ENCODE measurements at places on chromosomes 12 and 14.

- DNase-seq: no peak
These were observed 12.2 kb downstream of the POLR3B start for GRCh38 chr12:106369624-106370346.

DNA sequence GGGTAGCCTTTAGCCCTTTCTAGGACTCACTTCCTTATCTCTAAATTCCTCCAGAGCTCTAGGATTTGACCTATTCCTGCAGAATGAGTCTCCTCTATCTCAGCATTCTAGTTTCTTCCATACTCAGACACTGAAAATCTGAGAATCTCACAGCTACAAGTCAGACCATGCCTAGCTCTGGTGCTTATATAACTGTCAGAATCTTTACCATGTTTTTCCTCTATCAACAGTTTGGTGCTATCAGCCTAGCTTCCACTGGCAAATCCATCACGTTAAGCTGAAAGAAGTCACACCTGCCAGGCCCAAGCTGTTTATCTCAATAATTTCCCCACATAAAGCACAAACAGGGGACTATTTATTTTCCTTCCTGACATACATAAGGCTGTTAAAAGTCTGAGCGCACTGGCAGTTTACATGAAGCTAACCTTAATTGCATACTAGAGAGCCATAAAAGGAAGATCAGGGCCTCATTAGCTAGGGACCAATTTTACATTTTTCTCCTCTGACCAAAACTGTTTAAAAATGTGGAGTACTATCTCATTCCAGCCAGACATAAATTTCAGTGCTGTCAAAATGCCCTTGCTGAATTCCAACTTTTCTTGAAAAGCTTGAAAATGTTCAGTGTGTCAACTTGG, 270.5 kb downstream of the C12orf75 start:
- no peak for DNase-seq

DNA sequence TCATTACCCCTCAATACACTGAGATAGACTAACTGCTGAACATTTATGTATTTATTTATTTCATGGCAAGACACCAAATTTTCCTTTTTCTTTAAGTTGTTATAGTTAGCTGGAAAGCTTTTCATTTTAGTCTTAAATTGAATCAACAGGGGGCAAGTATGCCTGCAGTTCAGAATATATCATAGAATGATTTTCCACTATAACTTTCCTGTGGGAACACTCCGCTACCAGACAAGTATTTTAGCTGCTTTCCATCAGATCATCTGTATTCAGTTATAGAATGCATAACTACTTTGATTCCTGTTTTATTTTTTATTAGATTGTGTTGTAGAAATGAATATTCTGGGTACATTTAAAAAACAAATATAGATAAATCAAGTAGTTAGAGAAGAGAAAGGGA, 102.0 kb downstream of the SLC6A15 start:
- no peak for DNase-seq

GRCh38 chr14:58919217-58919616, 269.2 kb upstream of the DAAM1 start:
- DNase-seq: no peak

DNA sequence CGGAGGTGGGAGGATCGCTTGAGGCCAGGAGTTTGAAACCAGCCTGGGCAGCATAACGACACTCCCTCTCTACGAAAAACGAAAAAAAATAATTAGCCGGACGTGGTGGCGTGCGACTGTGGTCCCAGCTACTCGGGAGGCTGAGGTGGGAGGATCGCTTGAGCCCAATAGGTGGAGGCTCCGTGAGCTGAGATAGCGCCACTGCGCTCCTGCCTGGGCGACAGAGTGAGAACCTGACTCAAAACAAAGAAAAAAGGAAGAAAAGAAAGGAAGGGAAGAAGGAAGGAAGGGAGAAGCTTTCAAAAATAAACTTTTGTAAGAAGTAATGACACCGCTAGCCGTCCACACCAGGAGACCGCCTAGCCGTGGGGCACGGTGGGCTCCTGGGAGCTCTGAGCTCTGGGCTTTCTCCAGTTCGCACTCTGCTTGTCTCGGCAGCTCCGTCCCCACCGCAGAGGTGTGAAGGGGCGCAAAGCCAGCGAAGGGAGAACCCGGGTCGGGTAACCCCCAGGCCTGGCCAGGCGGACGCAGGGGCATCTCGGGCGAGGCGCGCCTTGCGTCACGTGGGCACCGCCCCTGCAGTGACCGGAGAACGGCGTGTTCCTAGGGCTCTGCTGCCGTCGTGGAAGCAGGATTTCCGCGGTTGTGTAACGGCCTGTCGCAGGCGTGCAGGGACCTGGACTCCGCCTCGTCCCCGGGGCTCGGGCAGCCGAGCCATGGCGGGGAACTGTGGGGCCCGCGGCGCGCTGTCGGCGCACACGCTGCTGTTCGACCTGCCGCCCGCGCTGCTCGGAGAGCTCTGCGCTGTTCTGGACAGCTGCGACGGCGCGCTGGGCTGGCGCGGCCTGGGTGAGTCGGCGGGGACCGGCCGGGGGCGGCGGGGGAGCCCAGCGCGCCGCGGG, at the start of gene IRAK3:
IRAK3 (plus strand) TSS at position 631 of the 902 bp plus-strand sequence; CDS start at position 717, 86 bp downstream.
- peak; percentile 85 for DNase-seq

DNA sequence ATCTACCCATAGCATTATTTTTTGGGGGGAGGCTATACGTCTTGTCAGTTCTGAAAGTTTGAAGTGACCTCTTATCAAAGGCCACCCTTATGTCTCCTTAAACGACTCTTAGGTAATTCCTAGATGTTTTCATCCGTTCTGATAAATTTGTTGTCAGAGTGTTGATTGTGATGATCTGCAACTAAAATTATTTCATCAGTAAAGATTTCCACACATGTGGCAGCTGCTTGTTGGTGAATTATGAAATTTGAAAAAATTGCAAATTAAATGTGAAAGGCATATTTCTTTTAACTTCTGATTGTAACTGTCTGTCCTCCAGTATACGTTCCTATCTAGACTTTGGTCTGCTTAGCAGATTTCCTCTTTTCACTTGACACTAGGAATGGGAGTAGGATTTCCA, 1.4 kb downstream of the ADIPOR2 start:
- DNase-seq: no peak

- DNase-seq: no peak
These were observed 56.3 kb downstream of the FGD4 start for GRCh38 chr12:32455607-32456071.

- peak; percentile 3 for DNase-seq
These were observed 1089.1 kb downstream of the SLC6A15 start for GRCh38 chr12:83823386-83824045.

DNA sequence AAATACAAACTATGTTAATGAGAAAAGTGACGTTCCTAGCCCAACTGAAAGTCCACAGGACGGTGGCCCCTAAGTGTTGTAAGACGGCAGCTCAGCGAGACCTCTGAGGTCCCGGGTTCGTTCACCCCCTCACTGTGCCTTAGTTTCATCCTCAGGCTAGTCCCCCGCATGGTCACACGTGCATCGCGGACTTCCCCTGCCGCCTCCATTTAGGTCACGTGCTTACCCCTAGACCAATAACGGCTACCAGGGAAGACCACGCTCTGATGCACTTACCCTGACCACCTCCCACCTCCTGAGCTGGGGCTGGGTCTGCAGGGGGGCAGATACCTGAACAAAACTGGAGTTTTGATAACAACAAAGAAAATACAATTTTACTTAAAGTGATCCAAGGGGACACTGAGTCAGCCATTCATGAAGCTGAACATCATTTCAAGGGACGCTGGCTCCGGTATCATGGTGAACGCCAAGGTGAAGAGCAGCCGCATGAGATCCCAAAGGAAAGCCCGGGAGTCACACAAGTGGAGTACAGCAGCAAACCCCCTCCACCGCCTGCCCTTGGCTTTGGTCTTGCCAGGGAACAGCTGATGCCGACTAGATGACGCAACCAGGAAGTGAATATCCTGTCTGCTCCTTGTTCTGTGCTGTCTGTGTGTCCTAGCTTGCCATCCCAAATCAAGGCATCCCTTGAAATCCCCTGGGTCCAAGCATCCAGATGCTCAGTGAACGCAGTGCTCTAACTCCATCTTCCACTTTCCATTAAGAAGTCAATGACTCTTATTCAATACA, 274.1 kb downstream of the PCNX1 start:
- no peak for DNase-seq

DNA sequence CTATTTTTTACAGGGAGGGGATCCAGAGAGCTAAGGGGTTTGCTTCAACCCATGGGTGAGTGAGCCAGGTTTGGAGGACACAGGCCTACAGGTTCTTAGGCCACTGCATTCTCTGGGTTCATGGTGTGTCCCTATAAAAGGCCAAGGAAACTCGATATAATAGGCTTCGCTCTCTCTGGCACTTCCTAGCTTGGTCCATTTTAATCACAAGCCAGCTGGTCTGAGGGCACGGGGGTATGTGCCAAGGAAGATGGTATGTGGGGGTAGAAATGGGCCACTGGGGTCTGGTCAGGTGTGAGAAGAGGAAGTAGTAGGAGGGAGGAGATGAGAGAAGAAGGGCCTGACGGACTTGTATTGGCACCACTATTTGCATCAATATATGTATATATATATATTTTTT, 4.9 kb downstream of the ETV6 start:
- no peak for DNase-seq

DNA sequence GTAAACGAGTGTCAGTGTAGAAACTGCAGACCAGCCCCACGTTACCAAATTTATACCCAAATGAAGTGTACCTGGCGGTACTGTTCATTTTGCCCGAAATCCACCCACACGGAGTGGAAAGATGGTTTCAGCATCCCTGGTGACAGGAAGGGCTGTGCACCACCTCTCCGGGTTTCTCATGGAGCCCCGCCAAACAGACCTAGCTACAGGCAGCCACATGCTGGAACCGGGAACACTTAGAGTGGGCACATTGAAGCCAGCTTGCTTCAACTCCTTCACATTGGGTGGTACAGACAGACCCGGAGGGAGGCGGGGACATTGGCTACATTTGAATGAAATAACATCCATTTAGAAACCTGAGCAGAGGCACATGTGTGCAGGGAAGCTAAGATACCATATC, 84.4 kb downstream of the PPP2R5C start:
- DNase-seq: no peak

GRCh38 chr12:122860854-122861586, 25.8 kb downstream of the HIP1R start:
- DNase-seq: no peak

GRCh38 chr12:1741154-1741949, 50.5 kb downstream of the ADIPOR2 start:
- no peak for DNase-seq

DNA sequence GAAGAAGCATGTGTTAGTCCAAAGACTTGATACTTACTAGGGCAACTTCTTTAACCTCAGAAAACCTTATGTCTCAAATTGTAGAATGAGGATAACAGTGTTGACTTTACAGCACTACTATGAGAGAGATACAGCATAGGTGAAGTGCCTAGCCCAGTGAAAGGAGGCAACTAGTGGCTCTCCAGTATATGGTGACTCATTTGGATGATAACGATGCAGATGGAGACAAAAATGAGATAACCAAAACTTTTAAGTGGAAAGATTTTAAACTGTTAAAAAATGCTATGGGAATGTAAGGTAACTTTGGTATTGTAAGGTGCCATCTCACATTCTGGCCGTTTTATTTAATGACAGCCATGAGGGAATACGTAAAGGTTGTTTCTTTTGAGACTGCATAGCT, 2.7 kb downstream of the PHC1 start:
- DNase-seq: no peak

- no peak for DNase-seq
These were observed 23.1 kb downstream of the CPSF6 start for GRCh38 chr12:69262264-69262974.

DNA sequence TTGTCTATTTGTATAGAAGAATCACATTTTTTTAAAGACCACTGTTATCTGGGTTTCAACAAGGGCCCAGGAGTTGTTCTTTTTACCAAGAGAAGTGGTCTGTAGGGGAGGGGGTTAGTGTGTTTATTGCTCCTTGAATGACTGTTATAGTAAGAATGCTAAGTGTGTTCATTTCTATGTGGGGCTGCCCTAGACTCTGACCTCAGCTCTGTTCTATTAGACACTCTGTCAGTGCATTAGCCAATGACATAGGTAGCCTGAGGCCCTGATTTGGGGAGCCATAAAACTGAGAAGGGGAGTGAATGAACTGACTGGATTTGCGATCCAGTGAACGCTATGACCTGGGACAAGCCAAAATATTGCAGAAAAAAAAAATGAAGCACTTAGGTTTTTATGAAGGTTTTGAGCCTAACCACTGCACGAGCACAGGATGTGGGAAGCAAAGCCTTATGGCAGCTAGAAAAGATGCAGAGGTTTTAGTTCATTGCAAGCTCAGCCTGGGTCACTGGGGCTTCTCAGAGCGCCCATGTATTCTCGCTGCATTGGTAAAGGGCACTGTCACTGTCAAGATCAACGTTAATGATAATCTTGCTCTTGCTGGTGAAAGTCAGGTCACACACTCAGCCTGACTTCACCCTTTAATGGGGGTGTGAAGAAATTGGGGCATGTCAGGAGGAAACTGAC, 63.8 kb downstream of the PRKCH start:
- no peak for DNase-seq

Measured in H7 (cell line).